GM12878 (cell line): ENCODE measurements at places on chromosomes 1 and 21. TPM values are rescaled to one million over a fixed set of nuclear protein-coding genes. Genes with fewer than 3 reads are reported as not detected.

The IL12RB2 gene
- total RNA-seq = 0.54 and 0.61 TPM in 2 replicates

DNA sequence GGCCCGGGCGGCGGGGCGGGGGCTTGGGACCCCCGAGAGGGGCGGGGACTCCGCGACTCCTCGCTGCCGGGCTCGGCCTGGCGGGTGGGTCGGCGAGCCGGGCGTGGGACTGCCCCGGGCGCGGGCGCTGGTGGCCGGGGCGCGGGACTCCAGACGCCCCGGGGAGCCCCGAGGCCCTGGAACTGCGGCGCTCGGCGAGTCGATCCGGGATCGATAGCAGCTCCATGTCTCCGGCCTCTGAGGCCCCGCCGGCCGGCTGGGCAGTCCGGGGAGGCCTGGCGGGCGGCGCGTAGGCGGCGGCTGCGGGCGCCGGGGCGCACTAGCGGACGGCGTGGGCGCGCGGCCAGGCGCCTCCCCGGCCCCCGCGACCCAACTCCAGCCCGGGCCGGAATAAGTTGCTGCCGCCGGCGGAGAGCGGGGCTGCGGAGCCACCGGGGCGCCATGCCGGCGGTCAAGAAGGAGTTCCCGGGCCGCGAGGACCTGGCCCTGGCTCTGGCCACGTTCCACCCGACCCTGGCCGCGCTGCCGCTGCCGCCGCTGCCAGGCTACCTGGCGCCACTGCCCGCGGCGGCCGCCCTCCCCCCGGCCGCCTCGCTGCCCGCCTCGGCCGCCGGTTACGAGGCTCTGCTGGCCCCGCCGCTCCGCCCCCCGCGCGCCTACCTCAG, 400 bp downstream of the SAMD11 start:
- no peaks in the 10 kb centered on the region for H3K4me1 ChIP-seq
- H3K36me3 ChIP-seq = no peaks in the 10 kb centered on the region
- DNase-seq = no peak
- H3K27me3 ChIP-seq = peaks cover 24% of the 10 kb centered on the region

The LCE1D gene
- total RNA-seq = not detected in 2 replicates

DNA sequence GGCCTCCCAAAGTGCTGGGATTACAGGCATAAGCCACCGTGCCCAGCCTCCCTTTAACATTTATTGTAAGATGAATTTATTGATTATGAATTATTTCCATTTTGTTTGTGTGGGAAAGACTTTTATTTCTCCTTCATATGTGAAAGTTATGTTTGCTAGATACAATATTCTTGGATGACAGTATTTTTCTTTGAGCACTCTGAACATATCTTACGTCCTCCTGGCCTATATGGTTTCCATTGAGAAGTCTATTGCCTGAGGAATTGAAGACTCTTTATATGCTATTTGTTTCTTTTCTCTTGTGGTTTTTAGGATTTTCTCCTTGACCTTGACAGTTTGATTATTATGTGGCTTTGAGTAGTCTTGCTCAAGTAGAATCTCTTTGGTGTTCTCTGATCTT, 26.8 kb upstream of the HLX start:
- no peaks in the 10 kb centered on the region for H3K4me1 ChIP-seq
- H3K4me3 ChIP-seq = no peak overlapping the region
- no peaks in the 10 kb centered on the region for H3K27me3 ChIP-seq

The TIPRL gene
- 37.6 and 42.2 TPM in 2 replicates for total RNA-seq

DNA sequence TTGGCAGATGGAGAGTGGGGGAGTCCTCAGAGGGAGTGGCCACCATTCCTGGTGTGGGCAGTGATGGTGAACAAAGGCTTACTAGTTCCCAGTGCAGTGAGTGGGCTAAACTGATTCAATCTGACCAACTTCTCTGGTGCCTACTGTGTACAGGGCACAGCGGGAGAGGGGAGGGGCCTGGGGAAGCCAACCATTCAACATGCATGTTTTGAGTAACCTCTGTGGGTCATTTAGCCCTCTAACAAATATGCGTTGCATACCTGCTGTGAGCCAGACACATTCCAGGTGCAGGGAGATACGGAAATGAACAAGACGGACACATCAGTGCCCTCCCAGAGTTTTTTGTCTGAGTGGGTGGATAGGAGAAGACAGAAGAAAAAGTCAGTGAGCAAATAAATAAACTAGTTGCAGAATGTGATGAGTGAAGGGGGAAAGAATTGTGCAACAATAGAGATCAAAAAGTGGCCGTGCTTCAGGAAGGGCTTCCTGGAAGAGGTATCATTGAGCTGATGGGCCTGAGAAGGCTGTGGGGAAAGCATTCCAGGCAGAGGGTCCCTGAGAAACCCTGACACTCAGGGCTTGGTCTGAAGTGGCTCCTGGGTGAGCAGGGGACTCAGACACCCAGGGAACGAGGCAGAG, 78.8 kb downstream of the EPHB2 start:
- DNase-seq = no peak
- H3K27ac ChIP-seq = no peak overlapping the region
- no peaks in the 10 kb centered on the region for H3K36me3 ChIP-seq
- no peak overlapping the region for H3K4me3 ChIP-seq
